Stimulated activated naive CD4-positive, alpha-beta T cell treated with Interleukin-2 at 50 U/mL for 16 hours (primary cell): ENCODE measurements at places on chromosomes 12 and 14.

- no peak for DNase-seq
Measured at GRCh38 chr14:103641161-103641560, 12.2 kb downstream of the KLC1 start.

DNA sequence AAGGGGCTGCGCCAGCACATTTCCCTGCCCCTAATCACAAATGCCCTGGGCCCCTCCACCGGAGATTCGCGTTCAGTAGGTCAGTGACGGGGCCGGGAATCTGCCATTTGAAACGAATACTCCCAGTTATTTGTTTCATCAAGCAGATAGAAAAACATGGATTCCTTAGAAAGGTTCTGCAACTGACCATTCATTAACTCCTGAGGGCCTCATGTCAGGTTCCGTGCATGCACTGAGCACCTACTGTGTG, 25.6 kb upstream of the UBC start:
- DNase-seq: no peak

DNA sequence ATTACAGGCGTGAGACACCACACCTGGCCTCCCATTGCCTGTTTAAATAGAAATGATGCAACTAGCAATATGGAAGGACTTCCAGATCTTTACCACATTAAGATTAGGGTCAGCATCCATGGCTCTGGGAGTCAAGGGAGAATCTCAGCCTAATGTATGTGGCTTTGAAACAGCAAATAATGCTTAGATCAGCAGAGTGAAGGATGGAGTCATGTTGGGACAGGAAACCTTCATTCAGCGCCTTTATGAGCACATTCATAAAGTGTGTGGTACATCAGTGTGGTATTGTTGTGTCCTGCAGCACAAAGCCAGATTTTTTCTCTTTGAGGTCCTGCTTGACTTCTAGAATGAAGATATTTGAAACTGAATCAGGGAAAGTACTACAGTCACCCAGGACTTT, 15.3 kb upstream of the SPSB2 start:
- DNase-seq: no peak

DNA sequence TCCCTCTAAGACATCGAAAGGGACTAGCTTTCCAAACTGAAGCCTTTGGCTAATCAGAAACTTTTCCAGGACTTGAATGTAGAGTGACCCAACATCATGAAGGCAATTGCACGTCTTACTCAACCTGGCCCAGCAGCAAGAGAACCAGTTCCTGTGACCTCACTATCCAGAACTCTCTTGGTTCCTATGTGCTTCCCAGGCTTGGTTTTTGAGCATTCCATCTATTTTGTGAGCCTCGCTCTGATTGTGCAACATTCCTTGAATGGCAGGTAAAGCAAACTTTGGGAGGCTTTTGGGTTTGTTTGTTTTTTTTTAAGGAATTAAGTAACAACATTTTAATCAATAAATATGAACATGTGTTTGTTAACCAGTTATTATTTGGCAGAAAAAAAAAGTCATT, 183.6 kb upstream of the EGLN3 start:
- DNase-seq: no peak

DNA sequence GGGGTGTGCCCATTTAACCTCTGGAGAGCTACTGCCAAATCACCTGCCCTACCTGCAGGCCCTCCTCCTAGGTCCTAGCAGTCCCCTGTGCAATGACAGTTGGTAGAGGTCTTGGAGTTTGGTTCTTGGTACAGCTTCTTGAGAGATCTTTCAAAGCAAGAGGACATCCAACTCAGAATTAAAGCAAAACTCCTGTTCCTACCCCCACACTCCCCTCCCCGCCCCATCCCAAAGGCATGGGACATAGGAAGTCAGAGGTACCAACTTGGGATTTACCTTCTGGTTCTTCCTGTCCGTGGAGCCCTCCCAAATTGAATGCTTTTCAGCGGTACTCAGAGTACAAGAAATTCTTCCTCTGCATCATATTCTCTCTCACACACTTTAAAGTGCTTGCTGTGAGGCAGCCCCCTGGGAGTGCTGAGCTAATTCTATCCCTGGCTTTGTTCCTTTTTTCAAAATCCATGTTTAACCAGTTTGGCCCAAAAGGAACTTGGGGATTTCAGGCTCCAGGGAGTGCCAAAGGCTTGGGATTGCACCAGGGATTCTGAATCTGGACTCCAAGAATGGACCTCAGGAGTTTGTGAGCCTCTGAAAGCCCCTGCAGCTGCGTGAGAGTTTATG, 40.8 kb downstream of the GALNT16 start:
- DNase-seq: no peak

DNA sequence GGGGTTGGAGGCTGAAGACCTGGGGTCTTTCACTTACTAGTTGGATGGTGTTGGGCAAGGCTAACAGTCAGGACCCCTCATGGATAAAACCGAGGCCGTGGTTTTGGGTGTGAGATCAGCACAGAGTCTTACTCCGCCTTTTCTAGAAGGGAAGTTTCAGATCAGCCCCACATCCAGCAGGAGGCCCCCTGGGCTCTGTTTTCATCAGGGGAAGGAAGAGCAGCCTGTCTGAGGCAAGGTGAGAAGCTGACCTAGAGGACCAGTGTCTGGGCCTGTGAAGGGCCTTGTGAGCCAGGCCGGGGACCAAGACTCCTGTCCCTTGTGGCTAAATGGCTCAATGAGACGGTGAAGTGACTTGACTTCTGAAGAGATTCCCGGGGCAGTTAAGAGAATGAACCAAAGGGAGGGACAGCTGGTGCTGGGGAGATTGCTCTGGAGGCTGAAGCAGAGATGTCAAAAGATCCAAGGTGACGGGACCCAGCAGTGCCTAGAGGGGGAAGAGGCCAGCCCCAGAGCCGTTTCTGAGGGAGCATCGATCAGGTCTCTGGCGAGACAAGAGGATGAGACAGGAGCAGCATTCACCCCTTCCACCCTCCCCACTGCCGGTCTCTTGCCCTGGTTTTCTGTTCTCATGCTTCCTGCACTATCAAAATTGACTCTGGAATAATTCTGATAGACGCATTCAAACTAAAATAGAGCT, 40.1 kb upstream of the TSPAN9 start:
- no peak for DNase-seq

GRCh38 chr12:123712780-123713319, 697 bp downstream of the ATP6V0A2 start:
- DNase-seq: no peak

GRCh38 chr12:13701502-13701901, 279.9 kb downstream of the GRIN2B start:
- no peak for DNase-seq

DNA sequence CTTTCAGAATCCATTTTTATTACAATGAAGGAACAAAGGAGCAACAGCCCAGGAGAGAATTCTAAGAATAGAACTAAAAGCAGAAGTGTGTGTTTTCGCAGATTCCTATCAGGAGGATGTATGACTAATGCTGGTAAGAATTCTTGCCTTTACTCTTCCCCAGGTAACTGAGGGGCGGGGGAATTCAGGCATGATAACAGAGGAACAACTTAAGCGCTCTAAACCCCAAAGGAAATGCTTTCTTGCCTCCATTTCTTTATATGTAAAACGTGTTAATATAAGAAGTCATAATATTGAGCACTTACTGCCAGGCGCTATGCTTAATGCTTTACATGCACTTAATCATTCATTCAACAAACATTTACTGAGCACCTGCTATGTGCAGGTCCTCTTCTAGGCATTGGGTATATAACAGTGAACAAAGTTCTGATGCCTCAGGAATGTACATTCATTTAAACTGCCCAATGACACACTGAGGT, 4.5 kb downstream of the HCAR1 start:
- DNase-seq: peak; percentile 26

DNA sequence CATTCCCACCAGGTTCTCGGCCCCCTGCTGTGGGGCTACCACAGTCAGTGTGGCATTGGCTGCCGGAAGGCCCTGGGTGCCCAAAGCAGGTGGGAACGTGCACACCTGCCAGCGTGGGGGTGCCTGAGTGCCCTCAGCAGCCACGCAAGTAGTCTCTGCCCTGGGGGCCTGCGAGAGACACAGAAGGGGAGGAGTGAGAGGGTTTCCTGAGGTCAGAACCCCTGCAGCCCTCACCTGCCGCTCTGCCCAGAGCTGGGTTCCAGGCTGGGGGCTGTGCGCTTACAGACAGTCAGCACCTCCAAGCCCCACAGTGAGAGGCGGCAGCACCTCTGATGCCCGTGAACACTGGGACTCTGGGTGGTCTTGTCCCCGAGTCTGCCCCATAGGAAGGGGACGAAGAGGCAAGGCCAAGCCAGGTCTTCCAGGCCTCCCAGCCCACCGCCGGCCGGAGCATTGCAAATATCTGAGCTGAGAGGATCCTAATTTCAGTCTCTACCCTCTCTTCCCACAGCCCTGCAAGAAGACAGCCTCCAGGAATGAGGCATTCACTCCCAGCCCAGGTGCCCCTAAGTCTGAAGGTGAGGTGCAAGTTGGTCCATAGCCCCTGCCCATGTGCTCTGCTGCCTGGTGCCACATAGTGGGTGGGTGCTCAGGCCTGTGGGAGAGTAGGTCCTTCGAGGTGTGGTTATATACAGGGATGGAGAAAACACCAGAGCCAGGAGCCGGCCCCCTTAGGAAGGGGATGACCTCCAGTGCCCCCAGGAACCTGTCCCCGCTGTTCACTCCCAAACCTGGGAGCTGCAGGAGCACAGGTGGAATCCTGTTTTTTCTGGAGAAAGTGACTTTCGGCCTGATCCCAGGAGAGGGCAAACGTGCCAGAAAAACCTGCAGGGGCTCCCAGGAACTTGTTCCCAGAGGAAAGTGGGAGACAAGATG, 291.1 kb upstream of the RTL1 start:
- DNase-seq: no peak

GRCh38 chr14:58777541-58777979, 139.8 kb downstream of the DACT1 start:
- DNase-seq: no peak

GRCh38 chr14:64868379-64868778, 11.3 kb downstream of the SPTB start:
- DNase-seq: no peak

DNA sequence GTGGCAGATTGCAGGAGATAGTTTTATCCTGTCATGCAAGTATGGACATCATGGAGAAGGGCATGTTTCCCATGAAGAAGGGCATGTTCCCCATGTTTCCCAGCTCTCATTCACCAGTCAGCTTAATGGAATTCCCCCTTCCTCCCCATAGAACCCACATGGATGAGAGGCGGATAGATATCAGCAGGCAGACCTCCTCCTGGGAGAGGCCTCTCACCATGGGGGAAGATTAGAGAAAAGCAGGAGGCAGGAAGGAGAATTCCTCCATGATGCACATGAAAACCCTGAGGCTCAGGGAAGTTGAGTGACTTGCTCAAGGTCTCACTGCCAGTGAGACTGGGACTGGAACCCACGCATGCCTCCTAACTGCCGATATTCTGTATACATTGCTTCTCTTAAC, 92.9 kb upstream of the FOXN3 start:
- DNase-seq: no peak

GRCh38 chr12:122399254-122399591, 23.2 kb downstream of the CLIP1 start:
- no peak for DNase-seq

GRCh38 chr14:53022593-53022992, 71.7 kb upstream of the FERMT2 start:
- DNase-seq: no peak

- no peak for DNase-seq
Measured at GRCh38 chr12:95574799-95575452, 23.6 kb upstream of the USP44 start.

GRCh38 chr14:76133103-76133502, 18.6 kb upstream of the GPATCH2L start:
- no peak for DNase-seq

- no peak for DNase-seq
Measured at GRCh38 chr12:94148739-94149118, 352 bp downstream of the PLXNC1 start.
